ENCODE measurements at places on chromosomes 16 and 17. TPM values are rescaled to one million over a fixed set of nuclear protein-coding genes. Genes with fewer than 3 reads are reported as not detected.

- no peak for DNase-seq
These were observed 5.3 kb upstream of the CRK start for GRCh38 chr17:1461198-1461944.

DNA sequence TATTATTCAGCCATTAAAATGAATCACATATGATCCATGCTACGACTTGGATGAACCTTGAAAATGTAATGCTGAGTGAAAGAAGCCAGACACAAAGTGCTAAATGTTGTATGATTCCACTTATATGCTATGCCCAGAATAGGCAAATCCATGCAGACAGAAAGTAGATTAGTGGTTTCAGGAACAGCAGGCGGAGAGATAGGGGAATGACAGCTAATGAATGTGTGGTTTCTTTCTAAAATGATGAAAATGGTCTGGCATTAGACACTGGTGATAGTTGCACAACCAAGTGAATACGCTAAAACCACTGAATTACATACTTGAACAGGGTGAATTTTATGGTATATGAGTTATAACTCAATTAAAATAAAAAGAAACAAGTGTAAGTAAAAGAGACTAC, 121.8 kb upstream of the NOG start:
- DNase-seq: peak; percentile 21

DNA sequence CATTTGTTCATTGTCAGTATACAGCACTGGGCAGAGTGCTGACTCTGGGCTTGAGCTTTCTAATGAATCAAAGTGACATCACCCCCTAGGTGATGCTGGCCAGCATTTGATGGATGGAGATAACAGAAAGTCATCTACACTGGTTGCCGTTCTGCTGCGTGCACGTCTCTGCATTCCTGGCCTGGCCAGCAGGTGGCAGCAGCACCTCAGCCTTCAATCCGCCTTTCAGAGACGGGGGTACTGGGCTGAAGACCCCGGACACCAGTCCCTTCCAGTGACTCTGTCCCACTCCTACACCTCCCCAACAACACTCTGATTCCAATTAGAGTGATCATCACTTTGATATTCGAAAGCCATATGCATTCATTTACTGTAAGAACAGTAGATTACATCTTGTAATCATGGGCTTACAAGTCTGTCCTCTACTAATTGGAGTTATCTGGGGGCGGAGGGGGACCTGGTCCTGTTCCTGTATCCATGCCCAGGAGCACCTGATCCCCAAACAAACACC, 6.0 kb downstream of the CPSF4L start:
- peak; percentile 24 for DNase-seq

- peak; percentile 68 for DNase-seq
These were observed 130.3 kb downstream of the IRF8 start for GRCh38 chr16:86029131-86029741.

Gene OR2C1
- total RNA-seq: under 0.01 TPM
